Cerebellar nuclear complex (tissue), 1 donor: ENCODE measurements at places on chromosomes 2 and 18.

- DNase-seq: no peak
Measured at GRCh38 chr18:75478996-75479880, 51.7 kb upstream of the SMIM21 start.

- DNase-seq: no peak
Measured at GRCh38 chr18:37534627-37535026, 31.0 kb downstream of the CELF4 start.

DNA sequence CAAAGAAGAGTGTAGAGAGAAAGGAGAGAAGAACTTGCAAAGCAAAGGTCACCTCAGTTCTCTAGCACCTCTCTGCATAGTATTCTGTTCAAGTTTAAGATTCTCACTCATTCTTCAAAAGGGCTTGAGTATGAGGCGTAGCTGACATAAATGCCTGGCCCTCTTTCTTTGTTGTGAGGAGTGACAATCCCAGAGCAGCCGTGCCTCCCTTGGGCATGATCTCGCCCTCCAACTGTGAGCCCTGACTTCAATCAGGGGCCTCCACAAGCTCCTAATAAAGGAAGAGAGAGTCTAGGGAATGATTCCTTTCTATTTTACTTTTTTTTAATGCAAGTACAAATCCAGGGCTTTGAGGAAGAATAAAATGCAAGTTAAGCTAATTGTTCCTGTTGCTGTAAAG lies 402.7 kb downstream of the LRP1B start:
- DNase-seq: no peak

GRCh38 chr2:129092956-129093355 lies 774.3 kb upstream of the HS6ST1 start:
- DNase-seq: no peak

DNA sequence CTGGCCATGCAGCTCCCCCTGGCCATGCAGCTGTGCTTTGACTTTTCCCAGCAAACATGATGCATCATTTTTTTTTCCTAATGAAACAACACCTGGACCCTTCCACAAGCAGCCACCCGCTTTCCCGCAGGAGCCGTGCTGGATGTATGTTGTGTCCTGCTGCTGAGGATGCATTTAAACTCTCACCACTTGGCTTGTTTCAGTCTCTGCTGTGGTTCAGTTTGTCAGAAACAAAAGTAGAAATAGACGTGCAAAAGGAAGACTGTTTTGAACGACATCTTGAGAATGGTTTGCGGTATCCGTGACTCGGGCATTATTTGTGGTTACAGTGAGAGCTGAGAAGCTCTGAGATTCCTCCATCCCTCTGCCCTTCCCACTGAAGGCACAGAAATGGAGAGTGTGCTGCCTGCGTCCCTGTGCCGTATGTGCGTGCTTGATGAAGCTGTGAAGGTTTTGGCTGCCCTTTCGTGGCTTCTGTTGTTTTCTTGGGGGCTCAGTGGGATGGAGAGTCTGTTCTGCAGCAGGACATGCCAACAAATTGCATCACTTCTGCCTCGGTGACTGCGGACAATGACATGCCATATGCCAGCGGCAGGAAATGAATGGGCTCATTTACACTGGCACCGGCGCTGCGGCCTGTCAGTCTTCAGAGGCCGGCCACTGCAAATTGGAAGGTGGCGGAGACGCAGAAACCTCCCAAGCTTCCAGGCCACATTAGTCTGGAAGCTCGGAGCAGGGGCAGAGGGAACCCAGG lies 417.7 kb upstream of the SALL3 start:
- no peak for DNase-seq

DNA sequence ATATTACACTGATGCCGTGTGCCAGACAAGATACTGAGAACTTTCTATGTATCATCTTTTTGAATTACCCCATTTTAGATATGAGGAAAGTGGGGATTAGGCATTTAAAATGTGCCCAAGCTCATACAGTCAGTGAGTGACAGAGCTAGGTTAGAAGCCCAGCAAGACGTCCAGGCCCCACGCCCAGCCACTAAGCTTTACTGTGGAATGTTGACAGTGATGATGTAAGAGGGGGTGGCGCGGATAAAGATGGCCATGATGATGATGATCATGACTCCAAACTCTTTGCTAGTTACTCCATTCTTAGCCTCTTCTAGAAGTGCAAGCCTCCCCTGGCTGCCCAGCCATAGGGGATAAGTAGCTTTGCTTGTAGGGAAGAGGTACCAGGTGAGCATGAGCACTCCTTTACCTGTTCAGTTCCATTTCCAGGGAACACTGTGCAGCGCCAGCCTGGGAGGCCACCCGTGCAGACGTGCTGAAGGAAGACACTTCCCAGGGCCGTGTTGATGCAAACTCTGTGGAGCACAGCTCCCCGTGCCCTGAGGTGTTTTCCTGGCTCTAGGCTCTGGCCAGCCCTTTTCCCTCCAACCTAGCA lies 65.5 kb downstream of the BCL2L11 start:
- no peak for DNase-seq

GRCh38 chr2:159292157-159292556 lies 5.7 kb upstream of the WDSUB1 start:
- DNase-seq: no peak

- DNase-seq: no peak
Measured at GRCh38 chr2:5521461-5521860, 170.7 kb upstream of the SOX11 start.

- no peak for DNase-seq
Measured at GRCh38 chr18:38972571-38972970, 1407.0 kb upstream of the CELF4 start.

DNA sequence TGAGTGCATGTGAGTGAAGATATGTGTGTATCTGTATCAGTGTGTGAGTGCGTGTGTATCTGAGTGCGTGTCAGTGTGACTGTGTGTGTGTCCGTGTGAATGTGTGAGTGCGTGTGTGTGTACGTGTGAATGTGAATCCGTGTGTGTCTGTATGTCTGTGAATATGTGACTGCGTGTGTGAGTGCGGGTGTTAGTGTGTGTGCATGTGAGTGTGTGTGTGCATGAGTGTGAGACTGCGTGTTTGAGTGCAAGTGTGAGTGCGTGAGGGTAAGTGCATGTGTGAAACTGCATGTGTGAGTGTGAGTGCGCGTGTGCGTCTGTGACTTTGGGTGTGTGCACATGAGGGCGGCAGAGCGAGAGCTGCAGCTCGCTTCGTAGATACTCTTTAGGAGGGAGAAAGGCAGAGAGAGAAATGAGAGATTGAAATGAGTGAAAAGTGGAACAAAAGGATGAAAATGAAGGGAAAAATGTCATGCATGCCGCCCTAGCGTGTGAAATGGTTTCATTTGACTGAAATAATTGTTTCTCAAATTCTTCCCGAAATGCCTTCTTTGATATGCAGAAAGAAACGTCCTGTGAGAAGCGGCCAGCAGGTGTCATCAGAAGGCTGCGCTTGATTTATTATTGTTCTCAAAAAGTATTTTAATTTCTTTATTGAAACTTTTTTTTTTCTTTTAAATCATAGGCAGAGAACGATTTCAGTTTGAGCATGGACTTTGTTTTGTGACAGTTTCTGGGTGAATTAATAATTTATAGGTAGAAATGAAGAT lies 25.6 kb downstream of the ZNF407 start:
- no peak for DNase-seq

- no peak for DNase-seq
Measured at GRCh38 chr2:56008661-56009431, 85.3 kb upstream of the EFEMP1 start.

DNA sequence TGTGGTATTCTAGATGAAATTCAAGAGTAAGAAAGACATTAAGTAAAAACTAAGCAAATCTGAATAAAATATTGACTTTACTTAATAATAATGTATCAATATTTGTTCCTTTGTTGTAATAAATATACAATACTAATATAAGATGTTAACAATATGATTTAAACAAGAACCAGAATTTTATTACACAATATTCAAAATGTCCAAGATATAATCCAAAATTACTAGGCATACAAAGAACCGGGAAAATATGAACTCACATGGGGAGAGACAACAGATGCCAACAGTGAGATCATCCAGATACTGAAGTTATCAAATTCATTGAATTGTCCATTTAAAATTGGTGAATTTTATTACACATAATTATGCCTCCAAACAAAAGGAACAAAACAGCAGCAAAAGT lies 286.3 kb downstream of the AFF3 start:
- no peak for DNase-seq

- DNase-seq: no peak
Measured at GRCh38 chr2:96241227-96241626, 24.6 kb downstream of the TMEM127 start.

- no peak for DNase-seq
Measured at GRCh38 chr2:771538-771937, 94.3 kb upstream of the TMEM18 start.

- DNase-seq: no peak
Measured at GRCh38 chr18:44799382-44799906, 118.8 kb downstream of the SETBP1 start.

- no peak for DNase-seq
Measured at GRCh38 chr18:62977512-62977911, 262.2 kb downstream of the PHLPP1 start.

GRCh38 chr2:55137024-55137958 lies 87.0 kb upstream of the RTN4 start:
- no peak for DNase-seq

DNA sequence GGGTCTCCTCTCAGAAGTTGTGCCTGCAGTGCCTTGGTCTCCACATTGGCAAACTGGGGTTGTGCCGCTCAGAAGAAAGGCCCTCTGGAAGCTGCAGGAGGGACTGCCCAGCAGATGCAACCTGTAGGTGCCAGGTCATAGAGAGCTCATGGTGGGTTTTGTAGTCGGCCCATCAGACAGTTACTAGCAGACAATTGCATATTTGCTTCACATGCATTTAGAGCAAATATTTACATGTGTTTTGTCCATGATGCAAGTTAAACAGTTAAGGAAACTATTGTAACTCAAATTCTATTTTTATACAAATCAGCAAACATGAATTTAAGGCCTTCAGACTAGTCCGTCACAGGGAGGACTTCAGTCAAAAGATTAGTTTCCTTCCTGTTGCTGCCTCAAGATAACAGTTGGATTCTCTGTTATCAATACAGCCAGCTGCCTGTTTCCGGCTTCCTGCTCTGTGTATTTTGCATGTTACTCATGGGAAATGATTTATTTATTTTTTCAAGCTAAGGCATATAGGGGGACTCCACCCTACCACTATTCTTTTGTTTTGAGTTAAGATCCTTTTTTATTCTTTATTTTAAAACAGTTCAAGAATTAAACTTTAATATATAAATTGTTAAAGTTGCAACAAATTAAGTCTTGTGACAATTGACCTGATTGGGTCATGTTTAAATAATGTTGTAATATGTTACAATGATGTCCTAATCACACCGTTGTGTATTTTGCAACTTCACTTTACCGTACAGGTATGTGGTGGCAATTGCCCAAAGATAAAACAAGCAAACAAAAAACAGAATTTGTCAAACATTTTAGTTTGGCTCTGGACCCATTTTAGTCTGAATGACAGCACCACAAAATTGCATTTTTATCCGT lies 133.5 kb downstream of the SPTBN1 start:
- DNase-seq: no peak
